A549 (cell line): ENCODE measurements at places on chromosomes 13 and 19. TPM values are rescaled to one million over a fixed set of nuclear protein-coding genes. Genes with fewer than 3 reads are reported as not detected.

GRCh38 chr19:29804493-29804892 lies 7.3 kb upstream of the CCNE1 start:
- no peak for DNase-seq

DNA sequence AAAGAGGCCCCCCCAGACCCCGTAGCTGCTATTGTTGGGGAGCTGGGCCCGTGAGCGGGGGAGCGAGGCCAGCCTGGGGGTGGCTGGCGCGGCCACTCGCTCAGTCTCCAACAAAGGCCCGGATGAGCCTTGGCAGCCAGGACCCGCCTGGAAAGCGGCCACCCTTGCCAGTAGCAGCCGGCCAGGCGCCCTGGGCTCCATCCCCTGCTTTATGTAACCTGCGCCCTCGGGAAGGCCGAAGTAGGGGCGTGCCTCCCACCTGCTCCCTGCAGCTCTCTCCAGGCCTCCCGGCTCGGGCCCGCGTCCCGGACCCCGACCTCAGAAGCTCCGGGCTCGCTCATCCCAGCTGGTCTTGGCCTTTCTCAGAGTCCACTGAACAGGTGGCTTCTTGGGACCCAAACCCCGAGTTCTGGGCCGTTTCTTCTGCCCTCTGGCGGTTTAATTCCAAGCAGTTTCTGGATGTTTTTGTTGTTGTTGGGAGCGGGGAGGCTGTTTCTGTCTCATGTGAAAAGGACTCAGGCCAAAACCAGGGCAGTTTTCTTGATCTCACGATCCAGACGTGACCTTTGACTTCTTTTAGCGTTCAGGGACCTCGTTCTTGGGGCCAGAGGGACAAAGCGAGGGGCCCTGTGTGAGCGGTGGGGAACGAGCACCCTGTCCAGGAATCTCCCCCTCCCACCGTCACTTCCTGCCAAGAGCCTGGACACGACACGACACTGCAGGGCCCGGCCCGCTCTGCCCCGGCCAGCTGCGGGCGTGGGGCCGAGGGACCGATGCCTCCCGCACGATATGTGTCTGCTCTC lies 1.2 kb downstream of the CDC34 start:
- peak; percentile 63 for DNase-seq

The NOVA2 gene
- 0.13 to 0.30 TPM (median 0.24 TPM) in 3 replicates for polyA plus RNA-seq

The GGACT gene
- polyA plus RNA-seq, result 2.5 to 3.1 TPM (median 2.7 TPM) in 3 replicates

The RNF17 gene
- not detected in 3 replicates for polyA plus RNA-seq

- DNase-seq, result no peak
These were observed 1.5 kb downstream of the FXYD3 start for GRCh38 chr19:35117116-35117515.

DNA sequence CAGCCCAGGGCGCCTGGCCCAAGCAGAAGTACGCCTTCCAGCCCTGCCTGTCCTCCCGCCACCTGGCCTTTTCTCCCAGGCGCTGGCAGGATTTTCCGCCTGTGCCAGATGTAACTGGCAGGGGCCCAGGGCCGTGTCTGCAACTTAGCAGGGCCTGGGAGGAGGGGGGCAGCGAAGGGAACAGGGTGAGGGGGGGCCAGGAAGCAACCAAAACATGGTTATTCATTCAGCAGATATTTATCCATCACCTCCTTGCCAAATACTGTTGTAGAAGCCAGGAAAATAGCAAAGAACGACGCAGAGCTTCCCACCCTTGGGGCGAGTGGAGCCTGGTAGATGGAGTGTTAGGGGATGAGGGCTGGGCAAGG lies 5.6 kb downstream of the TLE6 start:
- DNase-seq, result no peak
